Esophagus mucosa (tissue), 1 donor: ENCODE measurements at places on chromosomes 2 and 18. TPM values are rescaled to one million over a fixed set of nuclear protein-coding genes. Genes with fewer than 3 reads are reported as not detected.

DNA sequence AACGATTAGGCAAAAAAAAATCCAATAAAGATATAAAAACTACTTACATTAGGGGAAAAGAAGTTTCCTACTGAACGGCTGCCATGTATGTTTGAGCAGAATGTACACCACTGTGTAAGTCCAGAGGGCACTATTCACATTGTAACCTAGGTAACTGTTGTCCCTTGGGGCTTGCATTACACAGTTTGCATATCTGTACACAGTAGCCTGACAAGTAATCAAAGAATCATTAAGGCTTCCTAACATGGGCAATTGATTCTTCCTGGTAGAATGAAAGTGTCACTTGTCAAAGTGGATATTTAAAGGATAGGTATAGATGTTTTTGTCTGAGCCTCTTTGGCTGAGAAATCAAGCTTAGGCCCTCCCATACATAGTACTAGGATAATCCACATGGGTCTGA is 39.1 kb downstream of the PLEK start:
- ATAC-seq, result no peak

- ATAC-seq, result no peak
These were observed 896 bp upstream of the AFF3 start for GRCh38 chr2:100143286-100143685.

DNA sequence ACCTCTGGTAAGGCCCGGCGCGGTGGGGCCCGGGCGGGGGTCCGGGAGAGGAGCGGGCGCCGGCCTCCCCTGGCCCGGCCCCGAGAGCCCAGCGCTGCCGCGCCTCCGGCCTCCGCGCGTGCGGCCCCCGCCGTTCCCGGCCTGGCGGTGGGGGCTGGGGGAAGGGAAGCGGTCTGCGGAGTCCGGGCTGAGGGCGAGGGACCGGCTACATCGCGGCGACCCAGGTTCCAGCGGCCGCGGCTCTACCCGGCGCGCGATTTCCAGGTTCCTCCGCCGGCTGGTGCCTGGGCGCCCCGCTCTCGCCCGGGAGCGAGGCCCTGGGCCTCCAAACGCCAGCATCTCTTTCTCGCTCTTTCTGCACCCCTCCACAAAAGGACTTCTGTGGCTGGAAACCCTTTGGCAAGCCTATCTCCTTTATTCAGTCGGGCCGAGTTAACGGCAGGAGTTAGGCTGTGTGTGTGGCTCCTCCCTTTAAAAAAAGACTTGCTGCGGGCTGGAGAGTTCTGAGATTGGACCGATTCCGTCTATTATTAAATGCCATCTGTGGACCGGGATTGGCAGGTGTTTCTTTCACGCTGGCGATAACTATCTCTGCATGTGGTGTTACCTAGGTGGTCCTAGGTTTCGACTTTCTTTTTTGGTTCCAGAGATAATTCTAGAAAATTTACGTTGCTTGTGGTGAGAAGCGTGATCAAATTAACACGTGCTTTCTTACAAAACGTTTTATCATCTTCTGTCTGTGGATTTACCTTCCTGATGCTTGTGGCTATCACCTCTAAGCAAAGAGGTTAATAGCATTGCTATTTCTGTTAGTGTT is 592 bp downstream of the ME2 start:
- ATAC-seq, result peak; percentile 1

- no peak for ATAC-seq
These were observed 61.8 kb downstream of the COX7A2L start for GRCh38 chr2:42298996-42299754.

GRCh38 chr2:203412546-203413331 is 84.5 kb downstream of the ABI2 start:
- peak; percentile 68 for ATAC-seq

GRCh38 chr2:108330979-108331378 is 42.3 kb downstream of the SULT1C2 start:
- no peak for ATAC-seq

DNA sequence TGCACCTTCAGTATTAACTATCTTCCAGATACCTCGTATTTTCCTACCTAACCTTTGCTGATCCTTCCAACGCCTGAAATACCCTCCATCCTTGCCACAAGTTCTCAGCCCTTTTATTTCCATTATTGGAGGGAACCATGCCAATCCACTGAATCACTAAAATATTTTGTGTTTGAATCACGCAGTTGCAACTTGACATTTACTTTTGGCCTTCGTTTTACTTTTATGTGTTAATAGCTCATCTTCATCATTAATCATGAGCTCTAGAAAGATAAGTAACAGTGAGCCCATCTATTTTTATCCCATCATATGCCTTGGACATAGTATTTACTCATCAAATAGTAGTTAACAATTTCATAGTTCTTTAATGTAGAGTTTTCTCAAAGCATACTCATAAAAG is 463.2 kb downstream of the THSD7B start:
- ATAC-seq, result no peak

GRCh38 chr2:25400576-25401216 is 59.0 kb upstream of the DNMT3A start:
- no peak for ATAC-seq

DNA sequence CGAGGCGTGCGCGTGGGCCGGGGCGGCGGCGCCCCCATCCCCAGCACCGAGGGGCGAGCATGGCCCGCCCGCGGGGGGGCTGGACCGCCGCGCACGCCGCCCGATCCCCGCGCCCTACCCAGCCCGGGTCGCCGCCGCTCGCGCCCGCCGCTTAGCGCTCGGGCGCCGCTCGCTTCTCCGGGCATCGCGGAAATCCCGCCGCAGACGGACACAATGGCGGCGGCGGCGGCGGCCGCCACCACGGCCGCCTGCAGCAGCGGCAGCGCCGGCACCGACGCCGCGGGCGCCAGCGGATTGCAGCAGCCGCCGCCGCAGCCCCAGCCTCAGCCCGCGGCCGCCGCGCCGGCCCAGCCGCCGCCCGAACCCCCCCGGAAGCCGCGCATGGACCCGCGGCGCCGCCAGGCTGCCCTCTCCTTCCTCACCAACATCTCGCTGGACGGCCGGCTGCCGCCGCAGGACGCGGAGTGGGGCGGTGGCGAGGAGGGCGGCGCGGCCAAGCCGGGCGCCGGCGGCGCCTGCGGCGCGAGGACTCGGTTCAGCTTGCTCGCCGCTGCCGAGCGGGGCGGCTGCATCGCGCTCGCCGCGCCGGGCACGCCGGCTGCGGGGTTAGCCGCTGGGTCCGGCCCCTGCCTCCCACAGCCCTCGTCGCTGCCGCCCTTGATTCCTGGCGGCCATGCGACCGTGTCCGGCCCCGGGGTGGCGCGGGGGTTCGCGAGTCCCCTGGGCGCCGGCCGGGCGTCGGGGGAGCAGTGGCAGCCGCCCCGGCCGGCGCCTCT is 453 bp downstream of the CABLES1 start:
- ATAC-seq, result peak; percentile 13

GRCh38 chr2:239061121-239061666 is 213.3 kb downstream of the TWIST2 start:
- ATAC-seq, result no peak

DNA sequence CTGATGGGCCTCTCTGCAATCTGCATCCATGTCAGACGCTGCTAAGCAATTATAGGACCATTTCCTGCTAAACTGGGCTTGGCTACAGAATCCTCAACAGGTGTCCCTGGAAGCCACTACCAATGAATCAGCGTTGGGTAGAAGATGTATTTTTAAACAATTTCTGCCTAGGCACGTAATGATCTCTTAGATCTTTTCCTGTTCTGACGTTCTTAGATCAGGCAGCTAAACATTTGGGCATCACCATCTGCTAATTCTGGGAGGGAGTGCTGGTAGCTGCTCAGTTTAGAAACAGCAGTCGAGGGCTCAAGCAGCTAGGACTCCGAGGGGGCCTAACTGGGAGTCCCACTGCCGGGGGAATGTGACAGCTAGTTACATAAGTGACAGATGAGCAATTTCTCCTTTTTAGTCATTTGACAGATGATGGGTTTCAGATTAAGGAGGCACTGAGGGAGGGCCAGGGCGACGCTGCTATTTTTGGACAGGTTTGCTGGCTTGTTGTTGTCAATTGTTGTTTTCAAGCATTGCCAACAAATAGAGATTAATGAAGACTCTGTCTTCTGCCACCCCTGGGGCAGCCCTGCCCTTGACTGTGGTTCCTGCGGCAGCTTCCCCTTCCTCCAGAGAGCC is 92.7 kb downstream of the MRO start:
- ATAC-seq, result no peak

- ATAC-seq, result no peak
These were observed 2.2 kb downstream of the BUB1 start for GRCh38 chr2:110675679-110676078.

GRCh38 chr2:17857021-17857420 is 21.4 kb upstream of the KCNS3 start:
- no peak for ATAC-seq

GRCh38 chr2:11753886-11754699 is 7.7 kb downstream of the LPIN1 start:
- ATAC-seq, result peak; percentile 71

- ATAC-seq, result no peak
These were observed 127.7 kb upstream of the DLX2 start for GRCh38 chr2:172230332-172230888.

DNA sequence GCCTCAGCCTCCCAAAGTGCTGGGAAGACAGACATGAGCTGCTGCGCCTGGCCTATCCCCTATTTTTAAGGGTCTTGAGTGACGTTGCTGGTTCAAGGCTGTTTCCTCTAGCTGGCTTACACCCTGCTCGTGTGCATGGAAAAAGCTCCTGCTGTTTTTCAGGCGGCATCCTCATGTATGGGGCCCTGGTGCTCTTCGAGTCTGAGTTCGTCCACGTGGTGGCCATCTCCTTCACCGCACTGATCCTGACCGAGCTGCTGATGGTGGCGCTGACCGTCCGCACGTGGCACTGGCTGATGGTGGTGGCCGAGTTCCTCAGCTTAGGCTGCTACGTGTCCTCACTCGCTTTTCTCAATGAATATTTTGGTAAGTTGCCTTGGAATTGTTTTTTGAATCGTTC is 22.0 kb upstream of the NFATC1 start:
- ATAC-seq, result no peak

DNA sequence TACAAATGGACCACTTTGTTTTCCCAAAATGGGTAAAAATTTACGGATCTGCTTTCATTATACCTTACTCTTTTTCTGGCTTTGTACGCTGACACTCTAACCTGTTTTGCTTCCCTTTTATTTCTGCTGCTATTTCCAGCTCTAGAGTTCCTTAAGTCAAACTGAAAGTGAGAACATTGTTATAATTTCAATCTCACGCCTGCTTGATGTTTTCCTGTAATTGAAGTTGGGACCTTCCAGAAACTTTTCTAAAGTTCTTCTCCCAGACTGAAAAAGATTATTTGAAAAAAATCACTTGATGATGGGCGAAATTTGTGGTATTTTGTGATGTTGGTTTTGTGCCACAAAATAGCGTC is 1.8 kb downstream of the GLS start:
- no peak for ATAC-seq

DNA sequence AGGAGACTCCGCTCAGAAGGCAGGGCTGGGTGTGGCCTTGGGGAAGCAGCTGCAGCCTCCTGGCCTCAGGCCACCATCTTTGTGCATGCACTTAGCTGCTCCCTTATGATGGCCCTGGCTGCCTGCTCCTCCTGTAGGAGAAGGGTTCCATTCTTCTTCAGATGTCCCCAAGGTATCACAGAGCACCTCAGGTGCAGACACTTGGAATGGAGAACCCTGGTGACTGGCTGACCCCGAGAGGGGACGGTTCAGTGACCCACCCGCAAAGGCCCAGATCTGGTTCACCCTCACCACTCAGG is 9.6 kb downstream of the GPAT2 start:
- no peak for ATAC-seq

DNA sequence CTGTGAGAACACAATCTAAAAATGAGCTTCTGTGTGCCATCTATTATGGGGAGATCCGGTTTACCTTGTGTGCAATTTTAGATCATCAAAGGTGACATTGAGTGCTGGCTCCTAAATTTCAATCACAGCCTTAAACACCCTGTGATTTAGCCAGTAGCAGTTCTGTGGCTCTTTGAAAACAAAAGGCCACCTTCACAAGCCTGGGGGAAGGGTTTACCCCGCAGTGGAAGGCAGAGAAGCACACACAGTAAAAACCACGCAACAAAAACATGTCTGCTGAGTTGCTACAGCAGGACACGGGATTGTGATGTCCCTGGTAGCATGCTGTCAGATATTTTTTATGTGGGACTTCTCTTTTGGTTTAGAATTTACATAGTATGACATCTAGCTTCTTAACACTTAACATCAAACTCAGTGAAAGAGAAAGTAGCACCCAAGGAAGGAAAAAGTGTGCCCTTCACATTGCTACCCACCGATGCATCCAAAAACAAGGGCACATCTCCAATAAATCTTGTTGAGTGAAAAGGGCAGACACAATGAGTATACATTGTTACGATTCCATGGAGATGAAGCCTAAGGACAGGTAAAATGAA is 56.1 kb upstream of the RNF152 start:
- no peak for ATAC-seq

- ATAC-seq, result peak; percentile 54
These were observed 141.5 kb upstream of the HAAO start for GRCh38 chr2:42933824-42934254.

DNA sequence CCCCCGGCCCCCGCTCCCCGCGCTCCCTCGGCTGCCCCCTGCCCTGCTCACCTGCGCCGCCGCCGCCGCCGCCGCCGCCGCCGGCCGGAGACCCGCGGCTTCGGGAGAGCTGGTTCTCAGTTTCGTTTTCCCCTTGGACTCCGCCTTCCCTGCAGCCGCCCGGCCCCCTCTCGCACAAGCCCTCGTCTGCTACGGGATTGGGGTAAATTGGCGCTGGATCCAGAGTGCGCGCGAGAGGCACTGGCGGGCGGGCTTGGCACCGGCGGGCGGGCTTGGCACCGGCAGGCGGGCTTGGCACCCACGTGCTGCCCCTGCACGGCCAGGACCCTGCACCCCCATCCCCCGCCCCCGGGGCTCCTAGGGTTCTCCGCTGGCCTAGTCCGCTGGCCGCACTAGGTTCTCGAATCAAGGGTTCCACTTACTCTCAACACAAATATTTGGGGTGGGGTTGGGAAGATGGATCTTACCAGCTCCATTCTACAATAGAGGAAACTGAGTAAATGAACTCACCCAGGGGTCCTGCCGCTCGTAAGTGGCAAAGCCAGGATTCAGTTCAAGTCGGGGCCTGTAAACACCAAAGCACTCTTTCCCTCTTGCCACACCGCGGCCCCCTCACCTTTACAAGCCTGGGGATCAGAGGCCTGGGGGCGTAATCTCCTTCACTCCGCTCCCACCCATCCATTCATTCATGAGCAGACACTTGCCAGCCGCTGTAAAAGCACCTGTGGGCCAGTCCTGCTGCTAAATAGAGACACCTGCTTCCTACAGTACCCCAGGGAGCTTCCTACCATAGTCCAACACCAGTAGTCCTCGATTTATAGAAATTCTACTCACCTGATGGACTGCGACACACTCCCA is at the start of gene EIF2AK2:
EIF2AK2 (minus strand) TSS at position 124 of the 858 bp plus-strand sequence. CDS start 9,174 bp downstream, outside the sequence.
- peak; percentile 81 for ATAC-seq

The RPE gene
- 43.2 TPM for total RNA-seq

The IL36B gene
- 1.4 TPM for total RNA-seq

The PIEZO2 gene
- 0.76 TPM for total RNA-seq

The CCDC138 gene
- 4.2 TPM for total RNA-seq

The SCG2 gene
- total RNA-seq, result 0.12 TPM

The WDR43 gene
- 44.9 TPM for total RNA-seq

The ITGA4 gene
- 1.3 TPM for total RNA-seq

The ACADL gene
- 0.32 TPM for total RNA-seq

The POMC gene
- 0.44 TPM for total RNA-seq

The KIF5C gene
- total RNA-seq, result 0.08 TPM

The GPR35 gene
- total RNA-seq, result 0.24 TPM

The DLGAP1 gene
- total RNA-seq, result 0.28 TPM

The SPHKAP gene
- not detected for total RNA-seq

The MAP3K19 gene
- total RNA-seq, result not detected
